Activated naive CD8-positive, alpha-beta T cell treated with anti-CD3 and anti-CD28 coated beads, Interleukin-2, amount 10 ng/mL, durations not matched to agents 7 days and 5 days (primary cell): ENCODE measurements at places on chromosomes 1 and 21. TPM values are rescaled to one million over a fixed set of nuclear protein-coding genes. Genes with fewer than 3 reads are reported as not detected.

The LCK gene
- 472 TPM for total RNA-seq

The HEYL gene
- not detected for total RNA-seq

The MPL gene
- total RNA-seq, result not detected

The SPRR4 gene
- not detected for total RNA-seq

The SLAMF1 gene
- 41.3 TPM for total RNA-seq

The KRTAP12-2 gene
- total RNA-seq, result not detected
